ENCODE measurements at places on chromosomes 4 and X. TPM values are rescaled to one million over a fixed set of nuclear protein-coding genes. Genes with fewer than 3 reads are reported as not detected.

DNA sequence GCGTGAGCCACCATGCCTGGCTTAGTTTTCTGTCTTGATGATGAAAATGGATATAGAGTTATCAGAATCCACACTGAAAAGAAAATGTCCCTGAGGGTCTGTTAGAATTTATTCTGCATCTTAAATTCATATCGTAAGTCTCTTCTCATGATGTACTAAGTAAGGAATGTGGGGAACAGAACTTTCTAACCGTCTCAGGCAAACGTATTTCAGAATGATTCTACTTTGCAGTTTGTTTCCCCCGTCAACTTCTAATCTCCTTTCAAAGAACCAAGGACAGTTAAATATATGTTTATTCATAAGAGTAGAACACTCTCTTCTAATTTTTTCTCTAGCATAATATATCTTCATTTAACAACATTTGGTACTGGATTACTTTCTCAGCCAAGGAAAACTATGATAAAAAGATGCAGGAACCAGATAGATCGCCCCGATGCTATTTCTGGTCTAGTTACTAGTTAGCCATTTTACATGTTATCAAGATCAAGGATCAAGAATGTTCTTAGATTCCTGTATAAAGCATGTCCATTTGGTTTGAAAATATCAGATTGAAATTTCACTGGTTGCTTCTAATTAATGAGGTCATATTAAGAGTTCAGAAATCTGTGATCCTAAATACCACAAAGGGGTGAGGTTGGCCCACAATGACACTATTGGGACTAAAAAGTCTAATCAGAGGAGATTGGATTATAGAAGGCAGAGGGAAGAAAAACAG lies 49.5 kb downstream of the METTL14 start:
- no peak overlapping the region for H3K27ac ChIP-seq
- peaks cover 25% of the 10 kb centered on the region for H3K36me3 ChIP-seq
- peaks cover 17% of the 10 kb centered on the region for H3K4me1 ChIP-seq
- H3K4me3 ChIP-seq: no peak overlapping the region

Gene RNF128
- not detected for total RNA-seq

- peaks cover 57% of the 10 kb centered on the region for H3K36me3 ChIP-seq
- H3K27ac ChIP-seq: no peak overlapping the region
- H3K4me1 ChIP-seq: peaks cover 13% of the 10 kb centered on the region
- no peaks in the 10 kb centered on the region for H3K27me3 ChIP-seq
- DNase-seq: no peak
- H3K4me3 ChIP-seq: no peak overlapping the region
Observed at GRCh38 chr4:87118421-87118820, 102.0 kb downstream of the KLHL8 start.

Gene UGT2A3
- not detected for total RNA-seq

Gene RIBC1
- total RNA-seq: 1.4 TPM

DNA sequence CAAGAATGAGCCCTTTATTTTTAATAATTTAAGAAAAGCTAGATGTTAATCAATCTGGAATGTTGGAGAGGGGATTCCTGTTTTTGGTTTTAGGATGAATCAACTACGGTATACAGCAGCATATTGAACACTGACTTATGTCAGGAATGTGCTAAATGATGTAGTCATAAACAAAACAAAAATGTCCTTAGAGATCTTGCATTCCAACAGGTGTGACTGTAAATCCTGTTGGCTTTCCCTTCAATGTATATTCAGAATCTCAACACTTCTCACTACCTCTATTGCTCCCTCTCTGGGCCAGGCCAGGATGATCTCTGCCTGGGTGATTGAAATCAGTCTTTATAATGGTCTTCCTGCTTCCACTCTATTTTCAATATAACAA lies 37.8 kb upstream of the BDH2 start:
- H3K4me1 ChIP-seq: peaks cover 5% of the 10 kb centered on the region
- no peaks in the 10 kb centered on the region for H3K27me3 ChIP-seq
- H3K36me3 ChIP-seq: peaks cover 74% of the 10 kb centered on the region

GRCh38 chr4:113181289-113182007 lies 132.0 kb downstream of the ANK2 start:
- no peak overlapping the region for H3K4me3 ChIP-seq
- no peaks in the 10 kb centered on the region for H3K36me3 ChIP-seq
- H3K27me3 ChIP-seq: no peaks in the 10 kb centered on the region
- no peak for DNase-seq
- no peaks in the 10 kb centered on the region for H3K4me1 ChIP-seq

DNA sequence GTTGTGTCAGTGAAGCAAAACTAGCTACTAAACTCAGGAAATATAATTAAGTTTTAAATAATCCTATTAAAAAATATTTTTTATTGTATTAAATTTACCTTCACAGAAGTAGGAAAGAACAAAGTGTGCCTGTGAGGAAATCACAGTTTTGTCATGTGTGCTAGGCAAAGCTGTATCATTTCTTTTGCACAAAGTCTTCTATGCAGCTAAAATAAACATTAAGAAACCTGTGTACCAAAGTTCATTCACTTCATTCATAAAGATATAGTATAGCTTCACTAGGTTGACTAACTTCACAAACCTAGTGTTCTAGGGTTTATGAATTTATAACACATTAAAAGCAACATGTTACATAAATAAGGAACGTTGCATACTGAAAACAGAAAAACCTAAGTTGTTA lies 131.0 kb downstream of the PDS5A start:
- H3K27me3 ChIP-seq: no peaks in the 10 kb centered on the region
- H3K4me1 ChIP-seq: no peaks in the 10 kb centered on the region
- H3K36me3 ChIP-seq: peaks cover 33% of the 10 kb centered on the region
- no peak for DNase-seq
- no peak overlapping the region for H3K4me3 ChIP-seq

DNA sequence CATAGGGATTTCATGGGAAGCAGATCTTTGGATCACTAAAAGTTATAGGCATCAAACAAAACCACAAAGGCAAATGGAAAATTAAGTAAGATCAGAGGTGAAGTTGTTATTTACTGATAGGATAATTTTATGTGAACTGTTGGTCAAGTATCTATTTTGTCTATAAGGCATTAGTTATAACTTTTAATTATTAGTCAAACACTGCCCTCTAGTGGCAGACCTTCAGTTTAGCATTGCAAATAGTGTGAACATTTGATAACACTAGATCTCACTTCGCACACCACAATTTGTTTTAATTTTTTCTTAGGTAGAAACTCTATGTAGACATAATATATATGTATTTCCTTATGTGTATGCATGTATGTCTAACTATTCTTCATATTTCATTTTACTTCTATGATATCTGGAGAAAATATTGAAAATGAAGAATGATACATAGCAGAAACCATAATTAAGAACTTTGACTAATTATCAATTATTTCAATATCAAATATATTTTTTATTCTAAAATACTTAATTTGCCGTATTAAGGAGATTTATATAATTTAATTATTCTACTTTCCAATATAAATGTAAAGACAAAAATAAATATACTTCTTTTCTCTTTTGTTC lies 214.5 kb upstream of the TACR3 start:
- no peaks in the 10 kb centered on the region for H3K27me3 ChIP-seq
- H3K36me3 ChIP-seq: no peaks in the 10 kb centered on the region
- no peak overlapping the region for H3K27ac ChIP-seq
- peak; percentile 25 for DNase-seq

Gene DRD5
- total RNA-seq: not detected

- DNase-seq: no peak
- no peak overlapping the region for H3K27ac ChIP-seq
- H3K27me3 ChIP-seq: no peaks in the 10 kb centered on the region
- no peaks in the 10 kb centered on the region for H3K36me3 ChIP-seq
- H3K4me1 ChIP-seq: no peaks in the 10 kb centered on the region
Observed at GRCh38 chr4:46886711-46887110, 22.3 kb downstream of the COX7B2 start.

GRCh38 chr4:187179086-187180058 lies 455.7 kb upstream of the FAT1 start:
- no peaks in the 10 kb centered on the region for H3K27me3 ChIP-seq
- no peak for DNase-seq
- H3K36me3 ChIP-seq: no peaks in the 10 kb centered on the region
- H3K4me1 ChIP-seq: no peaks in the 10 kb centered on the region
- H3K4me3 ChIP-seq: no peak overlapping the region

GRCh38 chrX:134880866-134881265 lies 109.9 kb upstream of the SMIM10 start:
- H3K27ac ChIP-seq: no peak overlapping the region
- no peaks in the 10 kb centered on the region for H3K36me3 ChIP-seq
- H3K27me3 ChIP-seq: no peaks in the 10 kb centered on the region
- peaks cover 4% of the 10 kb centered on the region for H3K4me1 ChIP-seq
- DNase-seq: no peak
- H3K4me3 ChIP-seq: no peak overlapping the region

DNA sequence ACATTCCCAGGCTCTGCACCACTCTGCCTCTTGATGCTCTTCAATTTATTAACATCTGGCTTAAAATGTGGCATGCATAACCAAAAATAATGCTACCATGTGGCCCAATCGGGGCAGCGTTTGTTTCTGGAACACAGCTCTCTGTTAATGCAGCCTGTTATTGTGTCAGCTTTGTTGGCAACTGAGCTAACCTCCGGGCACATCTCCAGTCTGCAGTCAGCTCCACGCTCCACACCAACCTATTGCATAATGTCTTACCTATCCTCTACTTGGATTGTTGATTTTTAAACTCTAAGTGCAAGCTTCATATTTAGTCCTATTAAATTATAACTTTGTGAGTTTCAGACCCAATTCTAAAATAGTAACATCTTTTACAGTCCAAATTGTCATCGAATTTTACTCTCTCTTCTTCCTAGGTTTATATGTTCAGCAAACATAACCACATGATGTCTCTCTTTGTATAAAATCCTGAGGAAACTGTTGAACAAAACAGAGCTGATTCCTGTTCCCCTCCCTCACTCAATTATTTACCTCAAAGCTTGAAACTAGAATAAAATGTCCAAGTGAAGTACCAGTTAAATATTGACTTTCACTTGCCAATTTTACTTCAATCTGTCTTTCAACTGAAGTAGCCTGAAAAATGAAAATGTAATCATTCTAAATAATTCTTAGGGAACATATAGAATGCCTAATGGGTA lies 92.2 kb upstream of the RAPGEF2 start:
- no peak overlapping the region for H3K27ac ChIP-seq
- peaks cover 2% of the 10 kb centered on the region for H3K27me3 ChIP-seq
- no peaks in the 10 kb centered on the region for H3K4me1 ChIP-seq
- no peaks in the 10 kb centered on the region for H3K36me3 ChIP-seq
- DNase-seq: no peak
- no peak overlapping the region for H3K4me3 ChIP-seq

- no peak for DNase-seq
- no peak overlapping the region for H3K4me3 ChIP-seq
- no peaks in the 10 kb centered on the region for H3K36me3 ChIP-seq
- H3K27me3 ChIP-seq: no peaks in the 10 kb centered on the region
- H3K27ac ChIP-seq: no peak overlapping the region
Observed at GRCh38 chr4:110735686-110736085, 112.8 kb upstream of the PITX2 start.

DNA sequence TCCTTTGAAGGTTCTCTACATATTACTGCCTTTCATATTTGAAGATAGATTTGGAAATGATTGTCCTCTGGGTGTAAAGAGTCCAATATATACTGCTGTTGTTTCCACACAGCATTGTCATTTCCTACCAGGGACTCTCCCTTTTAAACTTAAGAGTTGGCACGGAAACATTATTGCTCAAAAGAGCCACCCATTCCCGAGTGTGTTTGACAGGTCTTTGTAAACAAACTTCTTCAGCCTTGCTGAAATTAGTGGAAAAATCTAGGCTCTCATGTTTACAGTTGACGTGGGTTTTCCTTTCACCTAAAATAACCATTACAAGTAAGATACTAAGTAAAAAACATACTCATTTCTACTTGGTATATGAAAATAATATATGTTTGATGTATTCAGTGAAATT lies 111.4 kb upstream of the LIMCH1 start:
- no peak overlapping the region for H3K4me3 ChIP-seq
- no peak for DNase-seq
- no peaks in the 10 kb centered on the region for H3K36me3 ChIP-seq
- no peak overlapping the region for H3K27ac ChIP-seq
- no peaks in the 10 kb centered on the region for H3K27me3 ChIP-seq

DNA sequence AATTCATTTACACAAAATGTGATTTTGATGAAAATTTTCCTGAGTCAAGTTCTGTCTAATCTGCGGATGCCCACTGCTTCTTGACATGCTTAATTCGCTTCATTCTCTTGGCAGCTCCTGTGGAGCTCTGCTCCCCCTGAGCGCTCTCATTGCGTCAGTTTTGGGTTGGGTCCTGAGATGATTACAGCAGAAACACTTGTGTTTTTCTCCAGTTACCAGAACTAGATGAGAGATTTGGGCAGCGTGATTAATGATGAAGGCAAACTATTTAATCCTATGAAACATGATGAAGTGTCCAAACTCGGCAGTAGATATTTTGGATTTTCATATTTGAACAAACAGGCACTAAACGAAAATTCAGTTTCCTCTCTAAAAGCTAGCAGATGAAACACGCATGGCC lies 4.2 kb upstream of the CXCL1 start:
- no peak overlapping the region for H3K27ac ChIP-seq
- H3K4me1 ChIP-seq: peaks cover 4% of the 10 kb centered on the region
- no peaks in the 10 kb centered on the region for H3K36me3 ChIP-seq
- peaks cover 17% of the 10 kb centered on the region for H3K27me3 ChIP-seq

Gene SHROOM2
- not detected for total RNA-seq

Gene KIAA1210
- total RNA-seq: not detected

- no peak overlapping the region for H3K4me3 ChIP-seq
- H3K27ac ChIP-seq: peak overlapping the region; percentile 3
- H3K27me3 ChIP-seq: peaks cover 6% of the 10 kb centered on the region
- H3K4me1 ChIP-seq: peaks cover 10% of the 10 kb centered on the region
- DNase-seq: peak; percentile 55
- H3K36me3 ChIP-seq: no peaks in the 10 kb centered on the region
Observed at GRCh38 chr4:113316879-113317278, 267.4 kb downstream of the ANK2 start.
